ENCODE measurements at places on chromosomes 12 and 14.

GRCh38 chr14:25041898-25042297 is 8.0 kb downstream of the STXBP6 start:
- DNase-seq = no peak

GRCh38 chr14:80385336-80385735 is 174.0 kb upstream of the DIO2 start:
- DNase-seq = no peak

GRCh38 chr12:131835616-131836171 is 7.5 kb downstream of the MMP17 start:
- no peak for DNase-seq

DNA sequence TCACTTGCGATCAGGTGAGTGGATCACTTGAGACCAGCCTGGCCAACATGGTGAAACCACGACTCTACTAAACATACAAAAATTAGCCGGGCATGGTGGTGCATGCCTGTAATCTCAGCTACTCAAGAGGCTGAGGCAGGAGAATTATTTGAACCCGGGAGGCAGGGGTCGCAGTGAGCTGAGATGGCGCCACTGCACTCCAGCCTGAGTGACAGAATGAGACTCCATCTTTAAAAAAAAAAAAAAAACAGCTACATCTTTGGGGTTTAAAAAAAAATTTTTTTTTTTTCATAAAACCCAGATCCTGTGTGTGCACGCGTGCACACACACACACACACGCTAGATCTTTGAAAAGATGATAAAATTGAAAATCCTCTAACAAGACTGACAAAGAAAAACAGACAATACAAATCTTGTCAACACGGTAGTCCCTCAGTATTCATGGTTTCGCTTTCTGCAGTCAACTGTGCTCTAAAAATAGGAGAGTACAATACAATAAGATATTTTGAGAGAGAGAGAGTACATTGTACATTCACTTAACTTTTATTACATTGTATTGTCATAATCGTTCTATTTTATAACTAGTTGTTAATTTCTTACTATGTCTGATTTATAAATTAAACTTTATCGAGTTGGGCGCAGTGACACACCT is 295.3 kb upstream of the RGS6 start:
- no peak for DNase-seq

DNA sequence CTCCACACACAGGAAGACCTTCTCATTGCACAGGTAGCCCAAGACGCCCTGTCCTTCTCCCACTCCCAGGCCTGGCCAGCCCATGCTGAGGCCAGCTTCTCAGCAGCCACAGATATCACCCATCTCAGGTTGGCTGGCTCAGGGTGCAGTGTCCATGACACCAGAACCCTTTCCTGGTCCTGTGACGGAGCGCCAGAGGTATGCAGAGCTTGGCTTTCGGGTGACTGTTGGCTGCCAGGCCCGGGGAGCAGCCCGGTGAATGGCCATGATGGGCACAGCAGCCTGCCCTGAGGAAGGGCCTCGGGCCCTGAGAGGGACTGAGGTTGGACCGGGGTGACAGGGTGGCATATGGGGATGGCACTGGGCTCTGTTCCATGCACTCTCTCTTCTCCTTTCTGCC is 173.4 kb downstream of the TSPAN9 start:
- no peak for DNase-seq

DNA sequence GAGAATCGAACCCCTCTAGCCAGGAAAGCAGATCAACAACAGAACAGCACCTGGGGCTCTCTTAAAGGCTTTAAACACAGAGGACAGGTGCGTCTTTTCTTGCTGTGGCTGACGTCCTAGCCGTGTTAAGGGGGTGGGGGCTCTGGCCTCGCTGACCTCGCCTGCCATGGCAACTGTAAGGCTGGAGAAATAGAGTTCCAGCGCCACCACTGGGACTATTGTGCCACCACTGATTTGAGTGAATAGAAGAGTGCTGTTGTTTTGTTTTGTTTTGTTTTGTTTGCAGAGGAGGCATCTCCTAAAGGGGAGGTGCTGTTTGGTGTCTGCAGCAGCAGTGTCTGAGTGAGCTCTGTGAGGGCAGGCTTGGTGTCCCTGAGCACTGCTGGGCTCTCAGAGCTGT is 34.2 kb upstream of the PRMT8 start:
- DNase-seq = no peak

DNA sequence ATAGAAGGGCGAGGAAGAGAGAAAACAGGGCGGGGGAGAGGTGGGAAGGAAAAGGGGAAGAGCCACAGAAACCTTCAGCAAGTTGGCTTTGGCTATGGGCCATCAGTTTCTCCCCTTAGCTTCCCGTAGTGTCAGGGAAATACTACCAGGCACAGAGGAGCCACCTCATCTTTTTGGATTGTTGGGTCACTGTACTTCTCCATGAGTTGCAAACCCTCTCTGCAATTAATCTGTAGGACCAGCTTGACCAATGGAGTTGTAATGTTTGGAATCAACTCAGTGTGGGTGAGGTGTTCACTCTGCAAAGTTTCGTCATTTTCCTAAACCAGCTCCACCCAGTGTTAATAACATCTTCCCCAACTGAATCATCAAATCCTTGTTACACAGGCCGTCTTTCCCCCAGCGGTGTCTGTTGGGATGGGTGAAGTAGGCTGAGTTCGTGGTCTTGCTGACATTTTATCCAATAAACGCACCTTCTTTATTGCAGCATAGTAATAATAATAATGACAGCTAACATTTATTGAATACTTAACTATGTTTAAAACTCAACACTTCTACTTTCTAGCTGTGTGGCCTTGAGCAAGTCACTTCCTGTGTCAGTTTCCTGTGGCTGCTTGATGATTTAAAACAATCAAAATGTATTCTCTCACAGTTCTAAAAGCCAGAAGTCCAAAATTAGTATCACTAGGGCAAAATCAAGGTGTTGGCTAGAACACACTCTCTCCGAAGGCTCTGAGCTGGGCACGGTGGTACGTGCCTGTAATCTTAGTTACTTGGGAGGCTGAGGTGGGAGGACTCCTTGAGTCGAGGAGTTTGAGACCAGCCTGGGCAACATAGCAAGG is 8.1 kb upstream of the GLTP start:
- no peak for DNase-seq

DNA sequence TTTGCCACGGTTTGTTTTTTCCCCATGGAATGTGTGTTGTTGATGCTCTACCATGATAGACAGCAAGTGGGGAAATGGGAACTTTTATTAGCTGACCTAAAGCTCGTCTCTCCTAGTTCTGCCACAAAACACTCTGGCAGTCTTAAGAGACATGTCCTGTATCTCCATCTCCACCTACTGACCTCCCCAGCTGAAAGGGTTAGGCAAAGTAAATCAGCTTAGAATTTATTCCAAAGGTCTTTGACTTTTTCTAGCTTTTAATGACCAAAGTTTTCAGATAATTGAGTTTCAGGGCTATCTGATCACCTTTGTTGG is 9.4 kb upstream of the ADIPOR2 start:
- DNase-seq = no peak

GRCh38 chr12:92547420-92547819 is 155.4 kb upstream of the PLEKHG7 start:
- no peak for DNase-seq

GRCh38 chr12:34397591-34398365 is 375.5 kb downstream of the ALG10 start:
- no peak for DNase-seq
